ENCODE measurements at places on chromosomes 4 and X.

- no peak for DNase-seq
These were observed 49.1 kb downstream of the PRKG2 start for GRCh38 chr4:81165861-81166430.

- DNase-seq: no peak
These were observed 276.3 kb upstream of the TACR3 start for GRCh38 chr4:103996064-103996463.

- DNase-seq: no peak
These were observed 97.5 kb downstream of the ANK2 start for GRCh38 chr4:113146876-113147358.

GRCh38 chr4:182137343-182137742 is 105.9 kb upstream of the TENM3 start:
- DNase-seq: no peak

- no peak for DNase-seq
These were observed 7.1 kb downstream of the FAM13A start for GRCh38 chr4:89049853-89050252.

- no peak for DNase-seq
These were observed 85.7 kb downstream of the ZIC3 start for GRCh38 chrX:137651647-137652046.

DNA sequence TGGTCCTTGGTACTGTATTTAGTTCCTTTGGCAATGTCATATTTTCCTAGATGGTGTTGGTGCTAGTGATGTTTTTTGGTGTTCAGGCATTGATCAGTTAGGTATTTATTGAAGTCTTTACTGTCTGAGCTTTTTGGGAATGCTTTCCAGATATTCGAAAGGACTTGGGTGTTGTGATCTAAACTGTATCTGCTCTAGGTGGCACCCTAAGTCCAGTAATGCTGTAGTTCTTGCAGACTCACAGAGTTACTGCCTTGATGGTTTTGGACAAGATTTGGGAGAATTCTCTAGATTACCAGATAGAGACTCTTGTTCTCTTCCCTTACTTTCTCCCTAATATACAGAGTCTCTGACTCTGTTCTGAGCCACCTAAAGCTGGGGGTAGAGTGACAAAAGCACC is 513.6 kb upstream of the PITX2 start:
- no peak for DNase-seq

DNA sequence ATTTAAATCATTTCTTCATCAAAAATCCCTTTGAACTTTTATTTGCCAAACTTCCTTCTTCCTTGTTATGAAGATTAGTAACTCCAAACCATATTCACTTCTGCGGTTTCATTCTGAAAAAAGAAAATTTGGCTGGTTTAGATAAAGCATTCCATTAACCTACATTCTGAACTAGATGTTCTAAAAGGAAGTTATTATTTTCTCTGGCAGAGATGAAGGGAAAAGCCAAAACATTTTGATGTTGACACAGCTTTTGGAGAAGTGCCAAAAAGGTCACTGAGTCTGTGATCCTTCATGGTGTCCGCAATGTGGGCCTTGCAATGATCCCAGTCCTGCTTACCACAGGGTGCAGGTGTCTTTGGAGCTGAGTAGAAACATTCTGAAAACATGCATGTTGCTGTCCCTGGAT is 36.0 kb downstream of the CXCL8 start:
- DNase-seq: no peak

DNA sequence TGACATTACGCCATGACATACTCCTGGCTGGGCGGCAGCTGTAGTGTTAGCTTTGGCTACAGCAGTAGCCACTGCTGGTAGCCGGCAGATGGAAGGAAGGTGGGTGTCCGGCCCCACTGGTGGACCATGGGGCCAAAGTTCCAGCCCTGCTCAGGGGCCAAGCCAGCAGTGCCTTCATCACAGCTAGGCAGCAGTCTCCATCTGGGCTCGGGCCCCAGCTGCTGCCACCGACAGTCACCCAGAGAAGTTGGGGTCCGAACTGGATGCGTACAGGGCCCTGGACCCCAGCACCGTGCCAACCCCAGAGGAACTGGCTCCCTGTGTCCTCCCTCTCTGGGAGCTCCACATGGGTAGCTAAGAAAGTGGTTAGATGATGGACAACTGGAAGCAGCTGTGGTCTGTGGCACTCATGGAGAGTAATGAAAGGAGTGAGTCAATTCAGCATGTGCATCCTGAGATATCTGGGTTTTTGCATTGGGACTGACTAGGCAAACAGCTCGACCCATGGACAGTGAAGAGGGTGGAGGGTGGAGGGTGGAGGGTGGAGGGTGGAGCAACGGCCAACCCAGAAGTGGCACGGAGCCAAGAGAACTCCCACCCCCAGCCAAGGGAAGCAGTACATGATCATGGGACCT is 366.6 kb upstream of the GRIA3 start:
- no peak for DNase-seq

DNA sequence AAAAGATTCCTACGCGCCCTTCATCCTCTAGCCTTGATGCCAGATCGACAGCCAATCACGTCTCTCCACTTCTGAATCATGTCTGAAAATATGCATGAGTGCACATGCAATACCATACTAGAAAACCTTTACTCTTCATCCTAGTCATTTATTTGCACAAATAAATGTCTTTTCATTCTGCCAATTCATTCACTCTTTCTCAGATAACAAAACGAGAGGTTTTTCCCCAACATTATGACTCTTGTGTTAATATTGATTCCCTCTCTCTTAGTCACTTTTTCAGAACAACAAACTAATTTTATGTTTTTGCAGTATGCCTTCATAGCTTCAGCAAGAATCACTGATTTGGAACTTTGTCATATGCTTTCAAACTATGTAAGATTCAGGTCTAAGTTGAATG is 549.4 kb upstream of the GALNT7 start:
- no peak for DNase-seq

DNA sequence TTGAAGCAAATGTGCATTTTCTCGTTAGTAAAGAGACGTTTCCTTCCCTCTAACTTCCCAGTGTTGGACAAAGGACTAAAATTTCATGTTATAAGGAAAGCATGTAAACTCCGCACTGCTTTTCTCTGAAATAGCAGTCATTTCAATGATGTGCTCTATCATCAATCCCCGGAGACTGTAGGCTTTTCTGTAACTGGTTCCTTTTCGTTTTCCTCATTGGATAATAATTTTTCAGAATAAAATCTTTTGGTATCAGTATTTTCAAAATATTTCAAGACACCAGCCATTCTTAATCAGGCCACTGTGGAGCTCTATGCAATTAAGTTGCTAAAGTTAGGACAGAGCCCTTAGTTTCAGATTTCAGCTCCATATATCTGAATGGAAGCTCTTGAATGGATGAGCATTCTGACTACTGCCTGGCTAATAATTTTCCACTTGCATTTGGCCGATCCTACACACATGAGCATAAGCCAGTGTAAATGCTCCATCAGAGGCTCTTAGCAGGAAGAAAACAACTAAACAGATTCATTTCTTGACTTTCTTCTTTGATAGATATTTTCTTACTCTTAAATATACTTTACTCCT is 157.7 kb downstream of the CHIC2 start:
- no peak for DNase-seq

- DNase-seq: no peak
These were observed 660.5 kb upstream of the PABPC4L start for GRCh38 chr4:134862116-134862515.

GRCh38 chrX:57070185-57070984 is 51.0 kb downstream of the SPIN2B start:
- DNase-seq: no peak

Data from naive thymus-derived CD8-positive, alpha-beta T cell (primary cell).